Stimulated activated naive CD4-positive, alpha-beta T cell treated with Interleukin-2 at 50 U/mL for 16 hours (primary cell): ENCODE measurements at places on chromosomes 5 and 9.

DNA sequence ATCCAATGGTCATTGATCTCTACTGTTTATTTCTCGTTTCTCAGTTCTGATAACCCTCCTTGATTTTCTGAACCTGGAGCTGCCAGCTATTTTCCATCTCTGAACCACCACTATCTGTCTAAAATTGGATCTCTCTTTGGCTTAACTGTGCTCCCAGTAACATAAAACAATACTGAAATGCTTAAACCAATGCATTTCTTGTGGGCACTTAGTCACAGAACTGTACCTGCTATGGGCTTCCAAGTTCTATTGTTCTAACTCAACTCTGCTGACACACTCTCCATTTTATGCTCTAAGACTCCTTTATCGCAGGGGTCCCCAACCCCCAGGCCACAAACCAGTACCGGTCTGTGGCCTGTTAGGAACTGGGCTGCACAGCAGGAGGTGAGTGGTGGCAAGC lies 120.6 kb downstream of the LHFPL2 start:
- DNase-seq, result no peak

GRCh38 chr9:110520120-110520701 lies 59.3 kb downstream of the SVEP1 start:
- no peak for DNase-seq

DNA sequence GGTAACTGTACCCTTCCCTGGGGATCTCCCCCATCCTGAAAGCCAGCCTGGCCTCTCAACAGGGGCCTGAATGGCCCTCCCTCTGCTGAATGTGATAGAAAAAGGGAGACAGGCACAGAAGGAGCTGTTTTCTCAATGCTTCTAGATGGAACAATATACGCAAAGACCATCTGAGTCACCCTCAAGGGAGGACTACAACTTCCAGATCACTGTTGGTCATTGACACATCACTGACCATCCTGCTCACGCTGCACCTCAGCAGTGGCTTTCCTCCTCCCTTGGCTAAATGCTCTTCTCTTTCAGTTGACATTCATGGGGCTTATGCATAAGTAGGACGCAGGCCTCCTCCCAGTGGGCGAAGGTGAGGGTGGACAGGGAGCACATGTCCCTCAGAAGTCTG lies 112.2 kb upstream of the SHB start:
- no peak for DNase-seq

GRCh38 chr5:72248410-72248981 lies 71.5 kb downstream of the MRPS27 start:
- DNase-seq, result no peak

DNA sequence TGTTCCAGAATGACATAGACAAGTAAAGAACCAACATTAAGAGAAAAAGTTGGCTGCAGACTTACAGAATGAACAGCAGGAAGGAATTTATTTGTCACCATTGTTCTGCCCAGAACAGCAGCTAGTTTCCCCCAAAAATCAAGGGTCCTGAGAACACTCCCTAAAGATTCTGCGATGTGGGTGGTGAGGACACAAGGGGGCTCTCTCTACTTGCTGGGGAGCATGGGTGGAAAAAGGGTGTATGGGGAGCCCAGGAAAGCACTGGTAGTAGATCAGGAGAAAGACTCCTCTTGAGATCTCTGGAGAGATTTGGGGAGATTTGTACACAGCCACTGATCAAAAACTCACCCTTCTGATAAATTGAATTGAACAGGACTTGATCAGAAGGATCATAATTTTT lies 316.5 kb downstream of the KCTD16 start:
- no peak for DNase-seq

- no peak for DNase-seq
These were observed 1.4 kb upstream of the IPPK start for GRCh38 chr9:92671323-92671722.

GRCh38 chr9:34493972-34494535 lies 28.7 kb downstream of the ENHO start:
- DNase-seq, result no peak

DNA sequence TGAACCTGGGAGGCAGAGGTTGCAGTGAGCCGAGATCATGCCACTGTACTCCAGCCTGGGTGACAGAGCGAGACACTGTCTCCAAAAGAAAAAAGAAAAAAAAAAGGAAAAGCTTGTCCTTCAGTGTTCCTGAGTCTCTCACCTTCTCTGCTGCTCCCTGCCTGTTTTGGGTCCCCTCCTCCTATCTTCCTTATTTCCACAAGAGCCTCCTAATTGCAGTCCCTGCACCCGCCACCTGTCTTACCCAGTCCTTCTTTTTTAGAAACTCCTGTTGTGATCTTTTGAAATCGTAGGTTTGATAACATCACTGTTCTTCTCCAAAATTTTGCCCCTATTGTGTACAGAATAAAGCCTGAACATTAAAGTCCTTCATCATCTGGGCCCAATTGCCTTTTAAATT lies 234.9 kb downstream of the SH3GL2 start:
- DNase-seq, result no peak

GRCh38 chr5:150329881-150330876 lies 27.3 kb upstream of the TCOF1 start:
- no peak for DNase-seq

GRCh38 chr5:54753034-54753433 lies 232.4 kb downstream of the ESM1 start:
- no peak for DNase-seq

- DNase-seq, result no peak
These were observed 66.6 kb downstream of the PHF2 start for GRCh38 chr9:93642961-93643360.

DNA sequence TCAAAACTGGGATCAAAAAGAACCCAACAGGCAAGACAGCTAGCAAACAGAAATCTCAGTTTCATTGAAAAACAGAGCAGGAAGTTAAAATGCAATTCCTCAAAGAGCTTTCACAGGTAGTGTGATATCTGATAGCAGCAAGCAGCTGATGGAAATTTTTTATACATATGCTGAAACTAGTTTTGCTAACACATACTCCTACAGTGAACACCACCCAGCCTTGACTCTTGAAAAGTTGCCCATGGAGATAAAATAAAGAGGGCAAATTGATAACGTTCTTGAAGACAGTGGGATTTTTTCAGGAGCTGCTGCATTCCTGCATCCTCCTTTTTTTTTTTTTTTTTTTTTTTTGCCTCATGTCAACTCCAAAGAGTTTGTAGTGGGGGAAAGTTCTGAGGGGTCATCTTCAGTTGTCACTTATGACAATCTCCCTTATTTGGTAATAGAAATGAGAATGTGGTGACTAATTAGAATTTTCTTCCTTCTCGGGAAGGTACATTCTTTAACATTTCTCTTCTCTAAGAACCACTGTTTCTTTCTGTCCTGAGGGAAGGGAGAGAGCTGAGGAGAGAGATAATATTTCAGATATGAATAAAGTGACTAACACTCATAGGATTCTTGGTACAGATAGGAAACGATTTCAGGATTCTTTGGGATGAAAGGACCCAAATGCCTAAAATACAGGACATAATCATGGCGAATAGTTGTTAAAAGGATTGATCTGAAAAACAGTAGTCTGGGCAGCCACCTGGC lies 24.6 kb downstream of the SH3RF2 start:
- no peak for DNase-seq

DNA sequence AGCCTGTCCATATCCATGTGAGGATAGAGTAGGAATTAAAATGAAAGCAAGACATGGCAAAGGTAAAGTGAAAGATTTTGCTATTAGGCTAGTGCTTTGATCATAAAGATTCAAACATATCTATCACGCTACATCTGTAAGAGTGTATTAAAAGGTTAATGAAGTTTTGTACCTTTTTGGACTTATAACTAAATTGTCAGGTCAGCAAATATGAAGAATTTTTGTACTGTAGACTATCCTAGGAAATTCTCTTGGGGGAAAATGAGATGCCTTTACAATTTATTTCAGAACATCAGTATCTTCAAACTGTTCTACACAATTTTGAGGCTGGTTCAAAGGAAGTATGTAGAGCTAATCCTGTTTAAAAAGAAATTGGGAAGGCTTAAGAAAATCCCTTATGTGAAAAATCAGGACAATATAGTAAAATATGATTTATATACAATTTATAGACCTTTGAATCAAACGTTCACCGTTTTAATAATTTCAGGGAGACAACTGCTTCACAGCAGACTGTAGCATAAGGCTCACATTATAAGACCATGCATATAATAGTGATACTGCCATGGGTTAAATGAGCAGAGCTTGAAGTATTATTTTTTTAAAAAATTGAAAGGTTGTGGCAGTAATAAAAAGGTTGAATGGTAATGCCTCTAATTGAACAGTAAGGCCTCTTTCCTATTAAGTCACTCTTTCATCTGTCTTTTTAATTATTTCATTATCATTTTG lies 639.5 kb upstream of the ARRDC3 start:
- DNase-seq, result no peak

DNA sequence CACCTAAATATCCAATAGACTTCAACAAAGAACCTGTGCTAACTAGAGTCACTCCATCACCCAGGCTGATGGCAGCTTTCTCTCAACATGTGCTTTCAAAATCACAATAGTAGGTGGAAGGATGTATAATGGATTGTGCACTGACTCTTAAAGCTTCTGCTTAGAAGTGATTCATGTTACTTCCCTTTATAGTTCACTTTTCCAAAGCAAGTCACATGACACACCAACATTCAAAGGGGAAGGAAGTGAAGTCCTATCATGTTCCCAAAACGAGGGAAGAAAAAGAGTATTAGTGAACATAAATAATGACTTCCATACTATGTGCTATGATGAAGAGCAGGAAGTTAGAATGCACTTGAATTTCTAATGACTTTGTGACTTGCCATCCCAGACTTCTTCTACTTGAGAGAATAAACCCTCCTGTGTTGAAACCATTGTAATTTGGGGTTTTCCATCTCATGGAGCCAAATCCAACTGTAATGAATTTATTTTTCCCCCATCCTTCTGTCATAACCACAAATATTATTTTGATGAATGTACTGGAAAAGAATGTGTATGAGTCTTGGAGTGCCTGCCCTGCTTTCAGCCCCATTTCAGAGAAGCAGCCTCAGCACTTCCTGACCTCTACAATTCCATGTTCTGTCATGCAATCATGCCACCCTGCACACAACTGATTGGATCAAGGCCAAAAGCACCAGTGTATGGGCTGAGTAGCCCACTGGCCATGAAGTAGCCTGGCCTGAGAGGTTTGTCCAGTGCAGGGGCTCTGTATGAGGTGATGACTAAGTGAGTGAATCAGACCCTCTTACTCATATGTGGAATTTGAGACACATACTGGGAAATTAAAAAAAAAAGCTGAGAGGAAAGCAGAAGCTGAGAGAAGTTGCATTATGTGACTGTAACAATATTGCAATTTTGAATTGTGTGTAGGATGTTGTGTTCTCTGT lies 525.9 kb upstream of the CLINT1 start:
- no peak for DNase-seq
